ENCODE measurements at places on chromosomes 5 and 9. TPM values are rescaled to one million over a fixed set of nuclear protein-coding genes. Genes with fewer than 3 reads are reported as not detected.
A peak's percentile ranks its signal among the peaks of the same experiment; 100 is the strongest.

DNA sequence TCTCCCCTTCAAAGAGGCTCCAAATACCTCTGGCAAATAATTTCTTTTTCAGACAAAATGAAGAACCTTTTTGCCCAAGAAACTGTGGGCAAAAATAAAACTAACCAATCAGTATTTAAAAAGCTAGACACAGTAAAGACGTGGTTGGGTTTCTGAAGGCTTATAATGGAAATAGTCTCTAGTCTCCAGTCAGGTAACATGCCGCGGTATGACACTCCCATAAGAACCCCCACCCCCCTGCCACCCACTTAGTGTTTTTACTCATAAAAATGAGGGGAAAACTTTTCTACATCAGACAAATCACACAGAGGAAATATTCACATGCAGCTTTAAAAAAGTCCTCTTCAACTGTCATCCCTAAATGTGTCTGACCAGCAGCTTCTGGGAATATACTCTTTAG is 105.3 kb downstream of the THBS4 start:
- no peak for DNase-seq

Gene CLIC3
- 8.4 TPM for total RNA-seq

DNA sequence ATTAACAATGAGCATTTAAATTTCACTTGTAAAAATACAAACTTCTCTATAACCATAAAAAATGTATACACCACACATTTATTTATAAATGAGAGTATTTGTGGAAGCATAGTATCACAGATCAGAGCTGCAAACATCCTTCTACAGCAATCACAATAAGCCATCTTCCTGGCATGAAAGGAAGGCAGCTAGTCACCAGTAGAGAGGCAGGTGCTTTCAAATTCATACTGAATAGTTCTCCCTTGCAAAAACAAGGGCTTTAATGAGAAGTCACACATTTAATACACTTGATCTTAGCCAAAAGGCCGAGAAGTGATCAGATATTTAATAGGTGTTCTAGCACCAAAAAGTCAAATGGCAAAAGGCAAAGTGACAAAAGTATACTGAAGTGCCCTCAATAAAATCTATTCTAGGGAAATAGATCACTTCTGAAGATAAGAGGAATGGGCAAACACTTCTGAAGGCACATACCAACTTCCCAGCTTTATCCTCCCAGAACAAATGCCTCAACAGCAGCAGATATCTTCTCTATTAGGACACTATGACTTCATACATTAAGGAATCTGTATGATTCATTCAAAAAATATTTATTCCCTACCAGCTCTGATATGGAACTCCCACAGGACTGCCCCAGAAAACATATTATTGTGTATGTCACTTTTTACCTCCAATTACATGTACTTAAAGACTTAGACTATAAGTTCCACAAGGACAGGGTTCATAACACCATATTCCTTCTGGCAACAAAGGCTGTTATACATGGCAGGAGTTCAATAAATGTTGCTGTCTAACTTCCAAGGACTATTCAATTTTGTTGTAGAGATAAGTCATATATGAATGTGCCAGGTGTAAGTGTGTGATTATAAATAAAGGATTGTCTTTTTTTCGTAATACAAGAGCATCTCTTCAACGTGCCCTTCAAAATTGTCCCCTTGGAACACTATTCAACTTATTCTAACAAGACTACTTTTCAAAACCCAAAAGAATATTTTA is 31.7 kb downstream of the MAPKAP1 start:
- DNase-seq, result peak; percentile 58

- no peak for DNase-seq
These were observed 19.4 kb downstream of the USP20 start for GRCh38 chr9:129854588-129855110.

DNA sequence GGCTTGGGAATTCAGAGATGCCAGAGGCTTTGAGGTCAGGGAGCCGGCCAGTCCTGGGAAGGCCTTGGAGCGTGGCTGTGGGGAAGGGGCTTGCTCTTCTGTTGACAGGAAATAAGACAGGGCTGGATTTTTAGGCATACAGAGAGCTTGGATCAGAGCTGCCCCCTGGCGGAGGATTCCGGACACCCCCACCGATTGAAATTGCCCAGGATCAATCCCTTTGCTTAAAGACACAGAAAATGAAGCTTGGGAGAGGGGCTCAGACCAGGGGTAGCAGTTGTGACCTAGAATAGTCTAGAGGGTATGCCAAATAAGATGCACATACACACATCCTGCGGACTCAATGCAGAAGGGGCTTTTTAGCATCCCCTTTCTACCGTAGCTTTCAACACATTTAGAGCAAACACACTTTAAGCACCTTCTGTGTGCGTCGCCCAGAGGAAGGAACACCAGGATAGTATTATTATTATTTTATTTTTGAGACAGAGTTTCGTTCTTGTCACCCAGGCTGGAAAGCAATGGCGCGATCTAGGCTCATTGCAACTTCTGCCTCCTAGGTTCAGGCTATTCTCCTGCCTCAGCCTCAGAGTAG is 1.7 kb upstream of the NTMT1 start:
- DNase-seq, result peak; percentile 45

DNA sequence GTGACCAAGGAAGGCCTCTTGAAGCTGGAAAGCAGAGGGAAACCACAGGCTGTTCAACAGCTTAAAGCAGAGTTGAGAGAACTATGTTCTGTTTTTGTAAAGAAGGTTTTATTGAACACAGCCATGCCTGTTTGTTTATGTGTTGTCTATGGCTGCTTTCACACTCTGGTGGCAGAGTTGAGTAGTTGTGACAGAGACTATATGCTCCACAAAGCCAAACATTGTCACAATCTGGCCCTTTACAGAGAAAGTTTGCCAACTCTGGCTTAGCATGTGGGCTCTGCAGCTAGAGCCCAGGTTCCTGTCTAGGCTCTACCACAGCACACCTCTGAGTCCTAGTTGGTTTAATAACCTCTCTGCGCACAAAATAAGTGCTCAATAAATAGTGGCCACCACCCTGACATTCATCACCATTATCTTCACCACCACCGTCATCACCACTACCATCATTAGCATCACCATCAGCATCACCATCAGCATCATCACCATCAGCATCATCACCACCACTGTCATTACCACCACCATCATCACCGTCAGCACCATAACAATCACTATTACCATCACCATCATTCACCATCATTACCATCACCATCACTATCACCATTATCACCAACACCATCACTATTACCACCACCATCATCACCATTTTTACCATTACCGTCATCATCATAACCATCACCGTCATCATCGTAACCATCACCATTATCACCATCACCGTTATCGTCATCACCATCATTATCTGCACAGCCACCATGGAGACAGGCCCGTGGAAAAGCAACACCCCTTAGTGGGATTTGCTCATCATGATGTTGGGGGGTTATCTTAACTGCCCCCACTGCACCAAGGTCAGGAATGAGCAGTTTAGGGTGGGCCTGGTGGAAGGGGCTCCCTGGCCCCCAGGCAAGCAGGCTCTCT is 18.3 kb downstream of the AKNA start:
- no peak for DNase-seq

- DNase-seq, result no peak
These were observed 16.2 kb downstream of the SLC1A1 start for GRCh38 chr9:4506490-4506889.

Gene SHISAL2B
- total RNA-seq, result not detected

DNA sequence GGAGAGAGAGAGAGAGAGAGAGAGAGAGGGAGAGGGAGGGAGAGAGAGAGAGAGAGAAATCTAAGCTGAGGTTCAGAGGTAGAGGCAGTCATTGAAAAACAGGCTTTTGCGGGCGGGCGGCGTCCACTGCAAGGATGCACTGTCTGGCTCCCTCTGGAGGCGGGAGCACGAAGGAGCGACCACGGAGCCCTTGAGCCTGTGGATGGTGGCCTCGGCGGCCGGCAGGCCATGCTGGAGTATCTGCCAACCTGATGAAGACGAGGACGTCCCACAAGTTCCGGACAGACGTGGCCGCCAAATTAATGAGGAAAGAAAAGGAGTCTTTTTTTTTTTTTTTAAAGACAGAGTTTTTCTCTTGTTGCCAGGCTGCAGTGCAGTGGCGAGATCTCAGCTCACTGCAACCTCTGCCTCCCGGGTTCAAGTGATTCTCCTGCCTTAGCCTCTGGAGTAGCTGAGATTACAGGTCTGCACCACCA is 2.2 kb upstream of the CCDC125 start:
- peak; percentile 57 for DNase-seq

DNA sequence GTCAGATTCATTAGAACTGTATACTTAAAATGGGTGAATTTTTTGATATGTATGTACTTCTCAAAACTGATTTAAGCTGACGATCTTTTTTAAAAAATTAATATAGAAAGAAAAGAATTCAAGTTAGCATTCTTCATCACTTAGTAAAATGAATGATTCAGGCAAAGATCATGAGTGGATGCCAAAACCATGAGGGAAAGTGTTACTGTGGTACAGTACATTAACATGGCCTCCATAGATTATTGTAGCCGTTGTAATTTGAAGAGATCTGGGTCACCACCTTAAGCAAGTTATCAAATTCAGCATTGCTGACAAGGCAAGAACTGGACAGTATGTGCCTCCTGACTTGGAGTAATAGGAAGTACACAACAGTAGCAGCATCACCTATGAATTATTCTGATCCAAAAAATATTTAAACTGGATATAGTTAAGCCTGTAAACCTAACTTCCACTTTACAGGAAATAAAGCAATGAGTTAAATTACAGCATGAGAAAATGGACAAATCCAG is 29.7 kb downstream of the C9orf85 start:
- DNase-seq, result no peak

GRCh38 chr9:20028192-20028848 is 239.5 kb upstream of the SLC24A2 start:
- DNase-seq, result no peak

Gene STPG3
- not detected for total RNA-seq

- no peak for DNase-seq
These were observed 84.7 kb upstream of the BRINP1 start for GRCh38 chr9:119453980-119454379.

DNA sequence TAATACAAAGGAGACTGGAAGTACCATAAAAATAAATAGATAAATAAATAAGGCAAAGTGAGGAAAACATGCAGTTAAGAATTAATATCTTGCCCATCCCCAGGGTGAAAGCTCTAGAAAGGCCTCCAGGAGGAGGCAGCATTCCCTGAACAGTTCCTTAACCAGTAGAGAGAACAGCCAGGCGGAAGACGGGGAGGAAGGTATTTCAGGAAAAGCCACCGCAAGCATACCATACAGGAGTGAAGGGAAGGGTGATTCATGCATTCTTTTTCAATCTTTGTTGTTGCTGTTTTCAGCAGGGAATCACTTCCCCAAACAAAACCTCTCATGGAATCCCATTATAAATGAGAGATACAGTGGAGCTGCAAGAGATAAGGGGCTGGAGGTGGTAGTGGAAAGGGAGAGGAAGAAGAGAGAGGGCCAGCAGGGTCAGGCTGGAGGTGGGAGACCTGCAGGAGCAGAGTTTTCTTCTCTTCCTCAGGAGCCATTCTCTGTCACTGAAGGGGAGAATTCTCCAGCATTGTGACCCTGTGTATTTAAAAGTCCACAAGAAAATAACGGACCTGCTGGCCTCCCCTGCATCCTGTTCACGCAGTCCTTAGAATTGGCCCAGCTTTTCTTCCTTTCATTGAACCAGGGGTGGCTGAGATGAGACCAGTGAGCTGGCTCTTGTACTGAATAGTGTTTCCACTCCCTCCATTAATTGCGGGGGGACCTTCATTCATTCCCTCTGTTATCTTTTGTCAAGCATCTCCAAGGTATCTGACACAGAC is 255.9 kb downstream of the FAM114A2 start:
- DNase-seq, result no peak

- DNase-seq, result no peak
These were observed 60.3 kb downstream of the DAPK1 start for GRCh38 chr9:87557996-87558395.

DNA sequence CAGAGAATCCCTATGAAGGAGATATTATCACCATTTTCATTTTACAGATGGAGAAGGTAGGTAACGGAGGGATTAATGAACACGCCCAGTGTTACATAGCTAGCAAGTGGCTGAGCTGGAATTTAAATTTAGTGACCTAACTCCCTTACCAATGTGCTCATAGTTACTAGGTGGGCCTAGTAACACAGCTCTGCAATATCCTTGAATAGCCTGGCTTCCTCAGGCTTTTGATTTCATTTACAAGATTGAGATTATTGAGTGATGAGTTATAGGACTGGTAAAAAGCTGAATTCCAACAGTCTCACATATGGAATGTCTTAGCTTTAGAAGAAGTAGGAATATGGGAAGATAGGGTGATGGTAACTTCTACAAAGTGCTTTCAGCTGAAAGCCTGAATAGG is 336.3 kb upstream of the KIF2A start:
- DNase-seq, result no peak

- DNase-seq, result no peak
These were observed 13.2 kb downstream of the ITK start for GRCh38 chr5:157193699-157194424.

Gene BSPRY
- total RNA-seq, result 22.7 TPM

DNA sequence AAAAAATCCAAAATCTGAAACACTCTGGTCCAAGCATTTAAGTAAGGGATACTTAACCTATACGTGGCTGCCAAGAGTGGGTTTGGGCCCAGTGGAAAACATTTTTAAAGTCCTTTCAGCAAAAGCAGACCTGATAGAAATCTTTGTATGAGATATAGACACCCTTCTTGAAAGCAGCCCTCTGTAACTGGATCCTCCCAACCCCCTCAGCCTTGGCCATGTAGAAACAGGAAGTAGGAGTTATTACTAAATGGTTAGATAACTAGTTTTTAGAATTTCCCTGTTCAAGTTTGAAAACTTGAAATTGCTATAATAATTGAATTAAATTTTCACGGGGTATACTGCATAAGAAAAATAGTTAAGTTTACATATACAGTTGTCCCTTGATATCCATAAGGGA is 111.3 kb upstream of the PCA3 start:
- DNase-seq, result no peak

DNA sequence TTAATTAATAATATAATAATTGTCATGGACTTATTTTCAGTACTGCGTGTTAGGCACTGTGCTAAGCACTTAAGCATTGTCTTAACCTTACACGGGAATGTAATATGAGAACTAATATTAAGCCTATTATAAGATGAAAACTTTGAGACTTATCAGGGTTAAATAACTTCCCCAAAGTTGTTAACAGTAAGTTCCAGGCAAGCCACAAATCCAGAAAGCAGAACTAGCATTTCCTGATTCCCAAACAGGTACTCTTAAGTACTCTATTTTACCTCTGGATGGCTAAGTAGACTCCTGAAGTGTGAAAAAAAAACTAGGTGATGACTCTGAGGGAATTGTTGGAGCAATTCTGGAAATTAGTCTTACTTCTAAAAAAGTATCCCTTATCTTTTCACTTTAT is 23.8 kb downstream of the GABRG2 start:
- DNase-seq, result no peak

GRCh38 chr5:143771189-143771588 is 40.8 kb upstream of the HMHB1 start:
- DNase-seq, result no peak
